ENCODE measurements at places on chromosomes 7 and 10.

- DNase-seq = peak; percentile 10
Measured at GRCh38 chr10:131354380-131354779, 42.9 kb upstream of the TCERG1L start.

DNA sequence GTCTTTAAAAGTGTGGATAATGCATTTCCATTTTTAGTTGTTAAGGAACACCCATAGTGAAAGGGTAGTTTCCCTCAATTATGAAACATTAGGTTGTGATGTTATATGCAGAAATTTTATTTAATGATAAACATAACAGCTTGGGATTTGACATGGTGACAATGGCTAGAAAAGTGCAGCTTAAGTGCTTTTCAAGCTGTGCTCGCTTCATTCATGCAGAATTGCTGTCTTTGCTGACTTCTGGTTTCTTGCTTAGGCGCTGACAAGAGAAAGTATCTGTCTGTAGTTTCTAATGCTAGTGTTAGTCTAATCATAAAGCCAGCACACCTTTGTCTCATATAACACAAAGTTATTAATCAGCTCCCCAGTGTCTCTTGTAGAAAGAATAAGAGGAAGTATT, 170.0 kb downstream of the ARL5B start:
- no peak for DNase-seq

DNA sequence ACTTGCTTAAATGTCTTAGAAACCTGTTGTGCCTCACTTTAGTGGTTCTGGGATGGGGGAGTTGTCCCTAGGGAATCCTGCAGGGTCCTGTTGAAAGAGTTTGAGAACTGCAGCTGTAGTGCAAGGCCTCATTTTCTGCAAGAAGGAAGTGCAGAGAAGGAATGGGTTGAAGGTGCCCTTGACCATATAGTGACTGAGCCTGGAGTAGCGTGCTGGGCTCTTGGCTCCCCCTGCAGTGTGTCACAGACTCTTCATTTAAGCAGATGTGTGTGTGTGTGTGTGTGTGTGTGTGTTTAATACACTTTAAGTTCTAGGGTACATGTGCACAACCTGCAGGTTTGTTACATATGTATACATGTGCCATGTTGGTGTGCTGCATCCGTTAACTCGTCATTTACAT, 92.2 kb downstream of the GRK5 start:
- no peak for DNase-seq

GRCh38 chr7:50145801-50146338, 52.8 kb upstream of the ZPBP start:
- no peak for DNase-seq

DNA sequence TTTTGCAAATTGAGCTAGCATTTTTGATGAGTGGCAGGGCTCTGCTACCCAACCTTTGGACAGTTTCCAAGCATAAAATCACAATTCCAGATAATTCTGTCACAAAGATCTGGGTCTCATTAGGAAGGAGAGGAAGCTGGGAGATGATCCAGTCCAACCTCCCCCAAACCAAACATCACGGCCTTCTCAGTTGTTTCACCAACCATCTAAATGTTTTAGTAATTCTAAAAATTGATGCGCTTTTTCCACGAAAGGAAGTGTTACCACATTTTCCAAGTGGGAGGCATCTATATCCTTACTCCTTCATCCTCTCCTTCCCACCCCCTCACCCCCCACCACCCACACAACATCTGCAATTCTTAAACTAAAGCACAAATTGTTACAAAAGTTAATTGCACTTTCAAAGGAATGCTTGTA, 108.3 kb downstream of the EGFR start:
- DNase-seq = peak; percentile 59

DNA sequence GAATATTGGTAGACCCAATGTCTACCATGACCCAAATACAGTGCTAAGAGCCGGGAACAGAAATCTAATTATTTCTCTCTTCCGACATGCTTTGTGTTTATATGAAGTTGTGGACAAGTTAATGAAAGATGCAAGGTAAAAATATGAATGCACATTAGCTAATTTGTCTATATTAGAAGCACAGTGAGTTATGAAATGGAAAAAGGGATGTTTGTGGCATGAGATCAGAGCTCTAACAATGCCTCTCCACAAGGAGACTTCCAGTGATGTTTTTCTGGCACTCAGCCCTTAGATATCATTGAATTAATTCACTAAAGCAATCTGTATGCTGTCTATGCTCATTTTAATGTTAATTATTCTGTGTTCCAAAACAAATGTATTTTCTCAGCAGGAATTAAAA, 897.2 kb downstream of the CNTNAP2 start:
- no peak for DNase-seq

- DNase-seq = peak; percentile 94
Measured at GRCh38 chr10:123994417-123995081, 98.8 kb downstream of the CHST15 start.

- DNase-seq = no peak
Measured at GRCh38 chr10:115073796-115074195, 19.4 kb upstream of the ATRNL1 start.

- DNase-seq = no peak
Measured at GRCh38 chr7:136336932-136337331, 359.8 kb upstream of the MTPN start.

- no peak for DNase-seq
Measured at GRCh38 chr10:6240254-6240653, 37.5 kb downstream of the PFKFB3 start.

GRCh38 chr7:81526971-81527370, 242.9 kb downstream of the HGF start:
- DNase-seq = no peak
